ENCODE measurements at places on chromosomes 6 and 20.

GRCh38 chr6:166751051-166751595, 124.1 kb upstream of the RPS6KA2 start:
- DNase-seq: no peak

GRCh38 chr6:155100087-155100486, 105.0 kb downstream of the TIAM2 start:
- no peak for DNase-seq

GRCh38 chr20:51020657-51021056, 2.2 kb downstream of the KCNG1 start:
- DNase-seq: no peak

DNA sequence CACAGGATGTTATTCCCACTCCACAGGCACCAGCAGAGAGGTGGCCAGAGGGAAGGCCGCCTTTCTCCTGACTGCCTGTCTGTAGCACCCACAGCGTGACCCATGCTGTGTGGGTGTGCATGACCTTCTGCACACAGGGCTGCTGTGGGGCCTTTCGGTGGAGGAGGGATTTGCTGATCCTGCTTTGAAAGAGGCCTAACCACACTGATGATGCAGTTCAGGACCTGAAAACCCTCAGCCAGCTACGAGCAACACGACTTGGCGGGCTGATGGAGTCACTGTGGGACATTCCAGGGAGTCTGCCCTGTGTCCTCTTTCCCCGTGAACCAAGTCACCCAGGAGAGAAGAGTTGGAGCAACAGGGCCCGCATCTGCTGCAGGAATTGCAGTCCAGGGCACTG, 49.1 kb downstream of the SYTL3 start:
- peak; percentile 19 for DNase-seq

- no peak for DNase-seq
Measured at GRCh38 chr6:125067552-125067951, 86.0 kb upstream of the TPD52L1 start.

DNA sequence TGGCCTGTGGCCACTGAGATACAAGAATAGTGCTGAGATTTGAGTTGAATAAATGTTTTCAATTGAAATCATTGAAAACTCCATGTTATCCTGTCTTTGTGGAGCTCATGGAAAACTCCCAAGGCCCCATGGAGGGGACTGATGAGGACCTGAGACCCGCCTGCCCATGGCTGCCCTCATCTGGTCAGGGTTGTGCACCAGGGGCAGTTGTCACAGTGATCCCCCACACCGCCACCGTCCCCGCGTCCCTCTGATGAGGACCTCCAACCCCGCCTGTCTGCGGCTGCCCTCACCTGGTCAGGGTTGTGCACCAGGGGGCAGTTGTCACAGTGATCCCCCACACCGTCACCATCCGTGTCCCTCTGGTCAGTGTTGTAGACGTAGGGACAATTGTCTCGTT, 27.8 kb downstream of the THBS2 start:
- DNase-seq: no peak

GRCh38 chr6:54285595-54285994, 22.6 kb upstream of the TINAG start:
- peak; percentile 62 for DNase-seq

DNA sequence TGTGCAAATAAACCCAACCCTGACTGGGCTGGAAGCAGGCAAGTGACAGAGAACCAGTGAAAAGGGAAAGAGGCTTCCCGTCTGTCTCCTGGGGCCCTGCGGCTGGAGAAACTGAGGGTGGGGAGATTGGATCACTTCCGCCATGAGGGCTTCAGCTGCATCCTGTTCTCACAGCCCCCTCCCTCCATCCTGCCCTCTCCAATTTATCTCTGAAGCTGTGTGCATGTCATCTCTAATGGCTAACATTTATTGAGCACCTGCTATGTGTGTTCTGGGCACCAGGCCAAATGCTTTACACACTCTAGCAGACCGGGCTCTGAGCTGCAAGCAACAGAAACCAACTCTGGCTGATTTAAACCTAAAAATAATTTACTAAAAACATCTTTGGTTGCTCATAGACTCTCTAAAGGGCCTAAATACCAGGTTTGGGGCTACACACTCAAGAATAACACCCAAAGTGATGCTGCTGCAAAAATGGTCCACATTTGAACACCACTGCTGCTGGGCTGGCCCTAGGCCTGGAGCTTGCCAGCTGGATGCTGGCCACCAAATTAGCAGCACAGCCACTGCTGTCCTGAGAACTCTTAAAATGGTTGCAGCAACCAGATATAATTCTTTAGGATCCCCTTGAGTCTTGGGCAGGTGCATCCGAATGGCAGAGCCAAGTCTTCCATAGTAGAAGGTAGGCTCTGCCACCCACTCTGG, 123.6 kb upstream of the LRFN2 start:
- DNase-seq: no peak

GRCh38 chr20:53124075-53124551, 152.0 kb downstream of the TSHZ2 start:
- DNase-seq: no peak

GRCh38 chr6:71523548-71523947, 234.9 kb downstream of the OGFRL1 start:
- DNase-seq: no peak

GRCh38 chr6:20575125-20575524, 40.9 kb downstream of the CDKAL1 start:
- DNase-seq: no peak

DNA sequence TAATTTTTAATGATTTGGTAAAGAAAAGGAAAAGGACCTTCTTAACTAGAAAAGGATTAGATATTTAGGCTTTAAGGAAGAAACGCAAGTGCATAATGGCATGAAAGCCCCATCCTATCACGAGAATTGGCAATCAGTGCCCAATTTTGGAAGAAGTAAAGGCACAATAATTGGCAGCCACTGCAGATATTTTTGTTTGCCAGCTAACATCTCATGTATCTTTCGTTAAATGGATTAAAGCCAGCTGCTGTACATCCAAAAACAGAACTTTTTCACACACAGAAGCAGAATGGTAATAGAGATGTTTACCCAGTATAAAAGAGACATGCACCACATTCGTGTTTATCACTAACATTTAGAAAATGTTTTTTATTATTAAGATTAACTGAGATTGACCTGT, 180.3 kb downstream of the C6orf118 start:
- no peak for DNase-seq

DNA sequence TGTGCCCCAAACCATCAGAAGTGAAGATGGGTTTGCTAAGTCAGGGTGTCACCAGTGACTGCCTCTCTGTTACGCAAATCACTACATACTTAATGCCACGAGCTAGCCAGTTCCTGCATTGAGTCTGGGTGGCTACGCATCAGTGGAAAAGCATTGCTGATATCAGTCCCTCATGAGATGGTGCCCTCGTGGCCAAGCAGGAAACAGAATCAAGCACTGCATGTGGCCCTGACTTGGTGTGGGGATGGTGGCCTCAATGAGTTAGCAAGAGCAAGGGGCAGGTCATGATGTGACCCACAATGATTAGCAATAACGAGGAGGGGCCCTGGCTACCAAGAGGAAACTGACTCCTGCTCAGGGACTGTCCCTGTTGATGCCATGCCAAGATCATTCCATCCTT, 51.6 kb upstream of the FNDC1 start:
- DNase-seq: no peak

Measured in foreskin fibroblast (primary cell).